ENCODE measurements at places on chromosomes 7 and 10. TPM values are rescaled to one million over a fixed set of nuclear protein-coding genes. Genes with fewer than 3 reads are reported as not detected.

SPDYE11 gene
- total RNA-seq, result not detected

POP7 gene
- total RNA-seq, result 65.7 TPM

ACTL6B gene
- not detected for total RNA-seq

MINDY4 gene
- total RNA-seq, result 2.1 TPM

GRCh38 chr10:73096041-73096448 is 621 bp downstream of the P4HA1 start:
- peak; percentile 79 for DNase-seq

DNA sequence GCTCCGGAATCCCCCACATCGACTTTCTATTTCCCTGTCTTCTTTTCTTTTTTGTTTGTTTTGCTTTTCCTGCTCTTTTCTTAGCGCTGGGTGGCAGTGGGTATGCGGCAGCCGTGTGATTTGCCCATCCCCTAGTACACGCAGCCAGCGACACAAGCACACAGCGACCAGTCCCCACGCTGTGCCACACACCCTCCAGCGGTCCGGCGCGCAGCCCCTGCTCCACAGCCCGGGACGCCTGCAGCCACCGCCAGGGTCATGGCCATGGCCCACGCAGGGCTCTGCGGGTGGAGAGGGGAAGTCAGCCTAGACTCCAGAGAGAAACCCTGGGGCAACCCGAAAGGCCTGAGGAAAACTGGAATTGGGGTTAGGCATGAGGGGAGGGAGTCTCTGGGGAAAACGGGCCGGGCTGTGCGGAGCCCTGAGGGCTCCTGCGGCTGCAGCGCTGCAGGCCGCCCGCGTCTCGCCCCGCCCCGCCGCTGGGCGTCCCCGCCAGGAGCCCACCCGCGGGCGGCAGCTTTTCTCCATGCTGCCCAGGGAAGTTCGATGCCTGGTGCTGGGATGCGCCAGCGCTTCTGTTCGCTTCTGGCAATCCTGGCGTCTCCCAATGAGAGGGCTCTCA is 2.5 kb downstream of the CHRM2 start:
- no peak for DNase-seq

- no peak for DNase-seq
These were observed 2.6 kb upstream of the RPA3 start for GRCh38 chr7:7720750-7721621.

GRCh38 chr7:111681242-111681641 is 119.0 kb upstream of the IMMP2L start:
- DNase-seq, result no peak

DNA sequence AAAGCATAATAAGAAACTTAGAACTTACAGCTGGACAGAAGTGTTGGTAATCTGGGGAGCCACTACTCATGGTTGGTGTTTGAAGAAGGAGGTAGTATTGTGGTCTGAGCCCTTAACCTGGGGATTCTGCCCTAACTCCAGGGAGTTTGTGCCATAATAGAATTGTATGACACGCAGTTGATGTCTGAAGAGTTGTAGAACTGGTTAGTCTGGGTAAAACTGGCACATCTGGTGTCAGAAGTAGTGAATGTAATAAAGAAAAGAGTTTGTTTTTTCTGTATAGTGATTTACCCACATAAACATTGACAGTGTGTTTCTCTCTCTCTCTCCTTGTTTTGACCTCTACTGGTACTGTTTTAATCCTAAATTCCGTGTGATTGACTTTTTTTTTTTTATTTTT is 448.1 kb upstream of the SEMA3D start:
- DNase-seq, result peak; percentile 5

DNA sequence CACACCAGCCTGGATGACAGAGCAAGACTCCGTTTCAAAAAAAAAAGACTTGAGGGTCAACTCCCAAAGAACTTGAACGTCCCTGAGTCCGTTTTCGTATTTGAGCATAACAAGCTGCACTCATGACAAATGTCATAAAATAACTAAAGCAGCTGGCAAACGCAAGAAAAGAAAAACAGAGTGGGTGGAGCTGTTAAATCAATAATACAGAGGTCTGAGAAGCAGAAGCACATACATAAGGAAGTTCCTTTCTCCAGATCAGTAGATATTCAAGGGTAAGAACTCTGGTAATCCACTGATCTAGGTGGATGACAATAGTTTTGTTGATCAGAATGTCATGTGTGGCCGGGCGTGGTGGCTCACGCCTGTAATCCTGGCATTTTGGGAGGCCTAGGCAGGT is 150.1 kb downstream of the FAM107B start:
- no peak for DNase-seq

GRCh38 chr7:119343289-119343688 is 929.7 kb upstream of the KCND2 start:
- no peak for DNase-seq
